Activated CD8-positive, alpha-beta memory T cell treated with anti-CD3 and anti-CD28 coated beads for 1 hour (primary cell): ENCODE measurements at places on chromosomes 4 and X.

DNA sequence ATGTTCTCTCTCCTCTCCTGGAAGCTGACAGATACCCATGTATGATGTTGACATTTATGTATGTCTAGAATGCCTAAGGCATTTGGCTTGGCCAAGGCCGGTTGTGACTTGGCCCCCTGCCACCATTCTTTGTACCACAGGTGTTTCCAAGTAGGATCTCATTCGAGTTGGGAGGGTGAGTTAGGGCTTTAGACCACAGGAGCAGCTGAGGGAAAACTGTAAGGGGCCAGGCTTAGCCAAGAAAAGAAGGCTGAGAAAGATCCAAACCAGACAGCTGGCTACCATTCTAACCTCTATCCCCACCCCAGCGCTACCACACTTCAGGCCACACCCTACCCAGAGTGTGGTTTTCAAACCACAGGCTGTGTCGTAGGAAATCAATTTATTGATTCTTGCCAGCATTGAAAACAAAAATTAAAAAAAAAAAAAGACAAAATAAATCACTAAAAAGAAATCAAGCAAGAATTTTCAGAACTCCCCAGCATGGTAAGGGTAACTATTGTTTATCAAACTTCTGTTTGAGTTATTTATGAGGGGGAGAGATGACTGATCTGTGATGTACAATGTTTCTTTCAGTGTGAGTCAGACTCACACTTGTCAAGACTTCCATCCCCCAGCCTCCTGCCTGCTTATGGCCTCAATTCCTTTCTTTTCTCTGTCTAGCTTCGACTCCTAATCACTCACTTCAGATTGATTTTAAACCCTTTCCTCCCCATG, 9.9 kb downstream of the TMSB4X start:
- no peak for DNase-seq

DNA sequence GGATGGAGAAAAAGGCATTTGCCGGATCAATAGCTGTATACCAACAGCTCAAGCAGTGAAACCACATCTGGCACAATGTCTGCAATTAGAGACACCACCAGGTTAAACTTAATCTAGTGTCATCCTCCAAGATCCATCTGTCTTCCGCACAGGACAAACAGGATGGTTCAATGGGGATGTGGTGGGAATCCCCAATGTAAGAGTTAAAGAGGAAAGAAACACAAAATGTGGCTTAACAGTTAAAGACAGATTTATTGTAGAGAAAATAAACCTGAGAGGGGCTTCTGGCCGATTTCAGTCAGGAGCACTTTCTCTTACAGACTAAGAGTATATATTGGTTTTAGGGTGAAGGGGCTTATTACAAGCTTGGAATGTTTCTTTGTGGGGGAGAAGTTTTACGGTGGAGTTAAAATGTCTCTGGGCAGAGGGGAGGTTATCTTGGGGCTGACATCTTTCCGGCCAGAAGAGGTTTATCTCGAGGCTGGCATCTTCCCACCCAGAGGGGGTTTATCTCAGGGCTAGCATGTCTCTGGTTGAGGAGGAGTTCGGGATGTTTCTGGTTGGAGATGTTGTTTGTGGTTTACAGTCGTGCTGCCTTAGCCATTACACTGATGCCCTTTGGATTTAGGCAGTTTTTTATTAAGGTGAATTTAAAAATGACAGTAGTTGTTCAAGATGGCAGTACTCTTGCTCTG, 61.7 kb downstream of the KANTR start:
- no peak for DNase-seq

- DNase-seq = no peak
These were observed 3.2 kb downstream of the FGF16 start for GRCh38 chrX:77450415-77450814.

DNA sequence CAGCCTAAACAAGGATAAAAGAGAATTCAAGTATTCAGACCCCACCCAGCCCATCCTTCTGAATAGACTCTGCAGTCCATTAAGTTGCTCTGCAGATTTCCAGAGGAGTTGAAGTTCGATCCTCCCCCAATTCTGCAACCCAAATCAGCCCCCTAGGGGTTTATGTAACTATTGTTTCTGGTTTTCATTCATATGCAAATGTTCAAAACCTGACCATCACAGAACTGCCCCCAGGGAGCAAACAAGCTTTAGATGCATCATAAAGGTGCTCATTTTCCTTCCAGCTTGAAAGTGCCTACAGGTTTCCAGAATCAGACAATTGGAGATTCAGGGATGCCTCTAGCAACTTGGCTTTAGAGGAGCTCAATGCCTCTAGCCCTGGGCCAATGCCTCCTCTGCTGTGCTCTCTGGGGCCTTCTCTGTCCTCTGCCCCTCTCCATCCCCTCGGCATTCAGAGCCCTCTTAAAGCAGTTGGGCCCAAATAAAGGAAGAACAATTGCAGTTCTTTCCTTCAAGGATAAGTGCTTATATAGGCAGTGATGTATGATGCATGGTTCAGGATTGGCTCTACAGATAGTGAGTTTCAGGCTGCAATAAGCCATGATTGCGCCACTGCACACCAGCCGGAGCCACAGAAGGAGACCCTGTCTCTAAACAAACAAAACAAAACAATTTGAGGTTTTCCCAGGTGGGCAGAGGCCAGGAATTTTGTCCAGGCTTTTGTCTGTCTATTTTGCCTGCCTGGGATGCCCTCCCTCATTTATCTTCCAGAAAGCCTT, 23.5 kb upstream of the SPINK2 start:
- DNase-seq = no peak

DNA sequence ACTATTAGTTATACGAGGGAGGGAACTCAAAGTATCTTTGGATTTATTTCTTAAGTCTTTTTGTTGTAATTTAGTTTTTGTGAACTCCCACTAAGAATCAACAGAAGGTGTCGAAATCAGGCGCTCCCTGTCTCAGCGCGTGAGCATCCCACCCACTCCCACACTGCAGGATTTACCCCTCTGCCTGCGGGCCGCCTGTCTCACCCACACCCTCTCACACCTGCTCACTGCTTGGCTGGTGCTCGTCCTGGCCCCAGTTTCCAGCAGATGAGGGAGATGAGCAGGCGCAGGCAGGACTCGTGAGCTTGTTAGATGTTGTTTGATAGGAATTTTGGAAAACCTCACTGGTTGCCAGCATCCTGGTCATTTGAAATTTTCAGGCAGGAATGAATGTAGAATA, 20.8 kb upstream of the HGFAC start:
- no peak for DNase-seq

GRCh38 chr4:15159477-15160019, 157.3 kb downstream of the CPEB2 start:
- no peak for DNase-seq

DNA sequence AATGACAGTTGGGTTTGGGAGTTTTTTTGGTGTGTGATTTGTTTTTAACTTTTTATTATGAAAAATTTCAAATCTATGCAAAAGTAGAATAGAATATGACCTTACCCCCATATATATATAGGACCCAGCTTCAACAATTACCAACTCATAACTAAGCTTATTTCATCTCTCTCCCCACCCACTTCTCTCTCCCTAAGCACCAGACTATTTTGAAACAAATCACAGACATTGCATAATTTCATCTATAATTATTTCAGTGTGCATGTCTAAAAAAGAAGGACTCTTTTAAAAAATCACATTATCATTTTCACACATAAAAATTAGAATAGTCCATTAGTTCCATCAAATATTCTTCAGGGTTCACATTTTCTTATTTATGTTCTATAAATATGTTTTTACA, 28.3 kb upstream of the NKX6-1 start:
- no peak for DNase-seq

DNA sequence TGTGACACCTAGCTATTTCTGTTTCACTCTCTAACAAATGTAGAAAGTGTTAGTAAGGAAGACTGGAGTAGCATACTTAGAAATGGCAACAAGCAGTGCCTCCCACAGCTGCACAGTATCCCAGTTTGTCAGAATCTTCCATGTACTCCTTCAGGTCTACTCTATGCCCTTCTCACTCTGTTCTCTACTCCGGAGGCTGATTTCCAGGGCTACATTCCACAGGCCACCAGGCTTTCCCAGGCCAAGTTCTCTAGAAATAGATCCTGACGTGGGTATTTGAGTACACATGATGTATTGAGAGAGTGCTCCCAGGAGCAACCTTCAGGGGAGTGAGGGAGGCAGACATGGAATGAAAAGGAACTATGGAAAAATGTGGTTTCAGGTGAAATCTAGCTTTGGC, 177.3 kb upstream of the GK2 start:
- no peak for DNase-seq

- no peak for DNase-seq
These were observed 35.4 kb upstream of the ENPP6 start for GRCh38 chr4:184253072-184253420.

GRCh38 chr4:170589597-170590191, 499.9 kb upstream of the AADAT start:
- DNase-seq = no peak

- DNase-seq = no peak
These were observed 127.4 kb upstream of the TRIM2 start for GRCh38 chr4:153076861-153077260.

DNA sequence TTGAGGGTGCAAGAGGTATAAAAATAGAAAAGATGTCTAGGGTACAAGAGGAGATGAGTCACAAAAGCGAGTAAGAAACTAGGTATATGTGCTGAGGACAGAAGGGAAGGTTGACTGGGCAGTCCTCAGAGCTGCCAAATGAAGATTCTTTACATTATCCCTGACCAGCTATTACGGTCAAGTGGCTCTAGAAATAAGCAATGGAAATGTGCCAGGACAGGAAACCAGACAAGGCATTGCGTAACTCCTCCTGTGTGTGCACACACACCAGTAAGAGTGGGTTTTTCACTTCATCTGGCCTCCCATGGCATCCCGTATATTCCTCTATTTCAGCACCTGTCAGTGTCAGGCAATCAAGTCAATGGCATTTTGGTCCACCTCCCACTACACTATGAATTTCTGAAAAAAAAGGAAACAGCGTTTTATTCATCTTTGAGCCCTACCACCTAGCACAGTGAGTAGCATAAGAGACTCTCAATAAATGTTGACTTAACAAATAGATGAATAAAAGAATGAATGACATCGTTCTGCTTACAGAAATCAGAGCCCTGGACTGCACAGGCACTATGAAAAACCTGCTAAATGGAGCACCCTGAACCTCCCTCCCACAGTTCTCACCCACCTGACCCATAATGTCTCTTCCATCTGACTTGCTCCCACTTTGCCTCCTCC, 62.6 kb upstream of the KLF3 start:
- DNase-seq = no peak

DNA sequence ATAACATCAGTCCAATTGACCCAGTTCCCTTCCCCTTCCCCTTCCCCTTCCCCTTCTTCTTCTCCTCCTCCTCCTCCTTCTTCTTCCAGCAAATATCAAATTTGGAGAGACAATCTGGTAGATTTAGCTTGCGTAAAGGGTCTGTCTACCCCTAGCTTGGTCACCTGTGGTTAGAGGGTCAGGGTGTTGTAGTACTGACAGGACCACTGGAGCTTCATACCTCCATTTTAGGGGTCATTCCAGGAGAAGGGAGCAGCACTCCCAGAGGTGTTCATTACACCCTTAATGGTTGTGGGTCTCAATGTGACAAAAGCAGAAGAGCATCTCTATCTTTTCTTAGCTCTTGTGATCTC, 3.7 kb upstream of the FGB start:
- no peak for DNase-seq

DNA sequence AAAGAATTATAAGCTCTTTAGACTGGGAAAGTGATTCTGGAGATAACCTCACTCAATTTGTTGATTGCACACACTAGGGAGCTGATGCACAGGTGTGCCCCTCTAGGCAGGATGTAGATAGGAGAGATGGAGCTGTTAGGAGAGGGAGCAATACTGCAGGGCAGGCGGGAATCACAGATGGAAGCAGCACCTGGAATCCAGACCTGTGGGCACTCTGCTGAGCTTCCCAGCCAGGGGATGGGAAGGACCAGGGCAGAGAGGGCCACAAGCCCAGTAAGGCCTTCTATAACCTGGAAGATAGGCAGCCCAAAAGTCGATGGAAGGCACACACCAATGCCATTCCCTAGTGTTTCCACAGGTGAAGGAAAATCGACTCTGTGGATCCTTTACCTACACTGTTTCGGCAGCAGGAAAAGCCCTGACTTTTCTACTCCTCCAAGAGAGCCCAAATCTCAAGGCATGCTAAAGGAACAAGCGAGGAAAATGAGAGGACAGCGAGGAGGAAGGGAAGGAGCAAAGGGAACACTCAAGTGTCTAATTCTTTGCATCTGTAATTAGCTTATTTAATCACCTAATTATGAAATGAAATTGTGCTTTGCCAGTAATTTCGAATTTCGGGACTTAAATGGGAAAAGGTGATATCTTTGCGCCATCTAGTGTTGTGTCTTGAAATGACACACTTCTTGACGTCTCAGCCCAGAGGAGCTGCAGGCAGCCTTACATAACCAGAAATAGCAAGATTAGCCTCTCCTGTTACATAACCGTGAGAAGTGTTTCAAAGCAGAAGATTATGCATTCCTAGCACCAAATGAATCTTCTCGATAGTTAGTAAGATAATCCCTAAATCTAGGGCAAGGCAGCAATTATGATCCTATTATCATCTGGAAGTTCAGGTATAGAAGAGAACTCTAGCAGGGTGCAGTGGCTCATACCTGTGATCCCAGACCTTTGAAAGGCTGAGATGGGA, 31.0 kb upstream of the TLR3 start:
- DNase-seq = no peak

DNA sequence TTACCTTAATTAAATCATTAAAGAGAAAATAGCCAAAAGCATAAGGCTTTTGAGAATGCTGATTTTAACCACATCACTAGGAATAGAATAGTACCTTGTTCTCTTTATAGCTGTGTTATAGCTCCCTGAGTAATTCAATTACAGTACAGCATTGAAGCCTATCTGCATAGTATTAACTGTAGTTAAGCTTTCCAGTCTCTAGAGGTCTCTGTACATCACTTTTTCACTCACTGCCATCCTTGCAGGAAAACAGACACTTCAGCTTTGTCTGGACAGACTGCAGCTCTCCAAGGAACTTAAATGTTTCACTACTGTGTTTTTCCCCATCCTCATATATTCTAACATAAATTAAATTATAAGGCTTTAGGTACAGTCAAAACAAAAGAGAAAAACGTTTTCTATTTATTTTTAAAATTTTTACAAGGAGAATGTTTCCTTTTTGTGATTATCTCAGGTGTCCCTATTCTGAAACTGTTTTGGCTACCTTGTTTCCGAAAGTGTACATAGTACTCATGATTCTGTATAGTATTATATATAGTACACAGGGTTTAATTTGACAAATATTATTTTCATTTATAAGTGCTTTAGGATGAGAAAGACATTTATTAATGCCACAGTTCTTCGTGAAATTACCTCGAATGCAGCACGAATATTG, 407.9 kb downstream of the PCDH18 start:
- no peak for DNase-seq

DNA sequence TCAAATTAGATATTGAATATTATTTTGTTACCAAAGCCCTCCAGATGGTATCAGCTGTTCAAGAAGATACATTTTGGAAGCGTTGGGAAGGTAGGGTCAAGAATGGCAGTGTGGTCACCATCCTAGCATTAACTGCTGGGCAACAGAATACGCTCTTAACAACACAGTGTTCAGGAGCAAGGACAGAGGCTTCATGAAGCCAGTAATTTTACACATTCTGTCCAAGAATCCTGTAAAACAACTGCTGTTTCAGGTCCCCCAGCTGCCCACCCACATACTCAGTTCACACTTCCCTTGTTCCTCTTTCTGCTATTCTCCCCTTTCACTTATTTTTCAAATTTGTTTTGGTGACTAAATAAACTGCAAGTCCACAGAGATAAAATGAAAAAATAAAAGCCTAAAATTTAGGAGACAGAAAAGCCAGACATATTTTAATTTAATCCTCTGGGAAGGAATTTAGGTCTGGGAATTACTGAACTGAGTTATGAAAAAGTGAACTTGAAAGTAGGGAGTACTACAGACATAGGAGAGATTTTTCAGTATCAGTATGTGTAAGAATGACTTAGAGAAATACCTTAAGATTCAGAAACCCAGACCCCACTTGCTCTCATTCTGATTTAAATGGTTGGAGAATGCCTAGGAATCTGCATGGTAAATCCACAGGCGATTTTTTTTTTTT, 406.7 kb downstream of the MAPK10 start:
- no peak for DNase-seq
